ENCODE measurements at places on chromosomes 4 and X.
A peak's percentile ranks its signal among the peaks of the same experiment; 100 is the strongest.

GRCh38 chr4:92235731-92236130 is 68.0 kb upstream of the GRID2 start:
- no peak for DNase-seq

- no peak for DNase-seq
Observed at GRCh38 chr4:172390331-172390730, 577.1 kb downstream of the GALNTL6 start.

- no peak for DNase-seq
Observed at GRCh38 chrX:43835559-43835958, 46.7 kb downstream of the MAOB start.

- DNase-seq, result no peak
Observed at GRCh38 chrX:39750848-39751247, 346.9 kb downstream of the BCOR start.

- DNase-seq, result no peak
Observed at GRCh38 chr4:38067499-38067898, 107.3 kb downstream of the PTTG2 start.

DNA sequence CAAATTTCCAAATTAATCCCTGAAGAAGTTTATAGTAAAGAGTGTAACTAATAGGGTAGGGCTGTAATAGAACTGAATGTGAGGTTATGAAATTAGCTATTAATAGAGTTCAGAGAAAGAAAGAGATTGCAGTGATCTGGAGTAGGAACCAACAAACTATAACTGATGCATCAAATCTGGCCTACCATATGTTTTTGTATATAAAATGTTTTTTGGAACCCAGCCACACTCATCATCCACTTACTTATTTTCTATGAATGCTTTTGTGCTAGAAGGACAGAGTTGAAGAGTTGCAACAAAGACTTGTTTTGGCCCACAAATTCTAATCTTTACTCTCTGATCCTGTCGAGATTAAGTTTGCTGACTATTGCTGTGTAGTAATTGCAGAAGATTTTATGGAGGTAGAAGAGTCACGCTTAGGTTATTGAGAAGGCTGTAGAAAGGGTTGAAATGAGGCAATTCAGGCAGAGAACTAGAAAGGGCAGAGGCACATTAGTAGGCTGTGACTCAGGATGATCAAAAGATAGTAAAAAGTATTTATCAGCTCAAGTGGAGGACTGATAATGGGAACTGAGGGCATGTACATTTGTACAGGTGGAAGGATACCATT is 298.7 kb upstream of the EMCN start:
- no peak for DNase-seq

DNA sequence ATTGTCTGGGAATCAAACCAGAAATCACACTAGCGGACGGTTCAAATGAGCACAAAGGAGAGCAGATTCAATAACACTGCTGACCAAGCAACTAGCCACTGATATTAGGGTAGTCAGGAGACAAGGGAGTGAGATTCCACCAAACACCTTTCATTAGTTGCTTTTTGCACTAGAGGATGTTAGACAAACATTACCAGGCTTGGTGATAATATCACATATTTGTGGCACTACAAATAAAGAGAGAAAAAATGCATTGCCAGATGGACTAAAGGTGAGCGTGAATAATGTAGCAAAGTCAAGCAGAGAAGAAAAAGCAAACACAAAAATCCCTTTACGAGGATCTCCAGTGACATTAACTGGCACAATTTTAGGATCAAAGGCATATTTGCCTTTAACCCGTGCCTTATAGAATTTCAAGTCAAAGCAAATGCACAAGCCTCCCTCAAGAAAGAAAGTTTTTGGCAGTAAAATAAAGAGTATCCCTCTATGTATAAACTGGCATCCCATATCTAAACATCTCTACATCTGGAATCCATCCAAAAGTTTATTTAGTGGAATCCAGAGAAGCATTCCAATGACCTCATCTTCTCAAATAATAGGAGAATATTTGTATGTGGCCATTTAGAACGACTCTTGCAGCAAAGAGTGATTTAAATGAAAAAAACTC is 290.9 kb downstream of the KCTD8 start:
- DNase-seq, result peak; percentile 2

DNA sequence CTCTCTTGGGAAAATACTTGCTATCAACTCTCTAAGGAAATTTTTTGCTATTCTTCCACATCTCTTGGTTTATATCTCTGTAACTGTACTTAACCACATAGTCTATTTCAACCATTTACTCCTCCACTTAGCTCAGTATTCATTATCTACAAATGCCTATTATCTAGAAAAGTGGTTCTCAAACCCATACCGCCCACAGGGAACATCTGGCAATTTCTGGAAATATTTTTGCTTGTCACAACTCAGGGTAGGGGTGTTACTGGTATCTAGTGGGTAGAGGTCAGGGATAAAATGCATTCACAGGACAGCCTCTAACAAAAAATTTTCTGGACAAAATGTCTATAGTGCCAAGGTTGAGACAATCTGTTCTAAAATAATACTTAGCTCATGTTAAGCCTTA is 14.4 kb downstream of the ATRX start:
- DNase-seq, result no peak

DNA sequence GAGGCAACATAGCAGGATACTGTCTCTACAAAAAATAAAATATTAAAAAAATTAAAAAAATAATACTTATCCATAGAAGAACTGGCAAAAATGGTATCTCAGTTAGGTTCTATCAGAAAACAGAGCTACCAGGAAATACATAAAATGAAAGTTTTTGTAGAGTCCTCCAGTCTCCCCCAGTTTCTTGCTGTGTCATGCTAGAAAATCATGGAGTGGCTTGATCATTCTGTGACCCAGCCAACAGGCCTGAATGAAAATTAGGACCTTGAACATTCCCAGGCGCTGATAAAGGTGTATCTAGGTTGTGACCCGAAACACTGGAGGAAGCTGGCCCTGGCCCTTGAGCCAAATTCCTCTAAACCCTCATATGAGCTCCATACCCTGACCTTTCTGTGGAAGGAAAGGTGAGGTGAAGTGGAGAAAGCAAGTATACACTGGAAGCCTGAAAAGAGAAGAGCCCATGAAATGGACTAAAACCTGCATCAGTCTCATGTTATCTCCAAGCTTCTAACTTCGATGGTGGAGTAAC is 652 bp downstream of the SMIM9 start:
- DNase-seq, result no peak

- DNase-seq, result no peak
Observed at GRCh38 chrX:144849141-144849540, 398.2 kb upstream of the SPANXN1 start.

DNA sequence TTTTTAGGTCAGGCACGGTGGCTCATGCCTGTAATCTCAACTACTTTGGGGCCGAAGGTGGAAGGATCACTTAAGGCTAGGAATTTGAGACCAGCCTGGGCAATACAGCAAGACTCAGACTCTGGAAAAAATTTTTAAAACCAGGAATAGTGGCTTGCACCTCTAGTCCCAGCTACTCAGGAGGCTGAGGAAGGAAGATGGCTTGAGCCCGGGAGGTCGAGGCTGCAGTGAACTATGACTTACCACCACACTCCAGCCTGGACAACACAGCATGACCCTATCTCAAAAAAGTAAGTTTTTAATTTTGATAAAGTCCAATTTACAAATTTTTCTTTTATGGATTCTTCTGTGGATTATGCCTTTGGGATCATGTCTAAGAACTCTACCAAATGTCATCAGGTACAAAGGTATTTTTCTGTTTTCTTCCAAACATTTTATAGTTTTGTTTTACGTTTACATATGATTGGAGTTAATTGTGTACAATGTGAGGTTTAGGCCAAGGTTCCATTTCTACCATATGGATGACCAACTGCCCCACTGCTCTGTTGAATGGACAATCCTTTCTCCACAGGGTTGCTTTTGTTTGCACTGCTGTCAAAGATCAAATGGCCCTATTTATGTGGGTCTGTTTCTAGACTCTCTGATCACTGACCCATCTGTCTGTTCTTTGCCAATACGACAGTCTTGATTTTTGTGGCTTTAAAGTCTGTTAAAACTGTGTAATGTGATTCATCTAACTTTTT is 48.2 kb downstream of the CPLX1 start:
- no peak for DNase-seq

DNA sequence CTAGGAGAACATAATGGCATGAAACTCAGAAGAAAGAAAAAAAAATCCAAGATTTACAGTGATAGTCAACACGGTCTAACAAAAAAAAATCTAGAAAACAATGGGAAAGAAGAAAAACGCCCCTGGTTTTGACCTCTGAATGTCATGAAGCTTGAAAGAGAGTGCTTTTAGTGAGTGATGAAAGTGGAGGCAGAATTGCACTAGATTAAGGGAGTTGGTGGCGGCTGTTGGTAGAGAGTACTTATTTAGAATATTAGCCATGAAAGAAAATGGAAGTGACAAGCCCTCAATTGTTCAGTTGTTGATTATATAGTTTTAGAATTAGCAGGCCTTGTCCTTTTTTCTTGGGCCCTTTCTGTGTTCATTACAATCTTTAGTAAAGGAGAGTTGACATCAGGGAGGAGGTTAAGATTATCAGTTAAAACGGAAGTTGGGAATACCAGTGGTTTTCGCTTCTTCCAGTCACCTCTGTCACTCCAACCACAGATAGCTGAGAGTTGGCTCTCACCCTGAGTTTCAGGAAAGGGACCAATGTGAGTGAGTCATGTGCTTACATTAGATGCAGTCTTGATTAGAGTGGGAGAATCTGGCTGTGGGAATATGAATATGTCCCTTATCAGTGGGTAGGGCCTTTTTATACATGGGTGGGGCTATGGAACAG is 29.7 kb downstream of the EREG start:
- no peak for DNase-seq

GRCh38 chr4:3316146-3316545 is 23.3 kb downstream of the RGS12 start:
- no peak for DNase-seq

DNA sequence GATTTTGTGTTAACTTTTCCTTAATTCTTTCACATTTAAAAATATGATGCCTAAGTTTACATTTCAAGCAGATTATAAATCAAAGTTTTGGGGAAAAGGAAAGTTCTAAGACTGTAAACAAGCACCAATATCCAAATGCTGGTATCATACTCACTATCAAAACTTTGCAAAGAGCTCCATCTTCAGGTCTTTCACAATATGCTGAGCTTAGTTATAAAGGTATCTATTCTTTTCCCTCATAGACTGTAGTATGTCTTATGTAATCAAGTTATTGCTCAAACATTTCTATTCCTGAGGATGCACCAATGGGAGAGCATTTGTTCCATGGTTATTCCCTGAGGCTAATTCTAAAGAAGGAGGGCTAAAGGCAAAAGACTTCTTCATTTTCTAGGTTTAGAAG is 207.9 kb upstream of the FAM241A start:
- no peak for DNase-seq

GRCh38 chr4:104641418-104641817 is 146.7 kb upstream of the CXXC4 start:
- no peak for DNase-seq

DNA sequence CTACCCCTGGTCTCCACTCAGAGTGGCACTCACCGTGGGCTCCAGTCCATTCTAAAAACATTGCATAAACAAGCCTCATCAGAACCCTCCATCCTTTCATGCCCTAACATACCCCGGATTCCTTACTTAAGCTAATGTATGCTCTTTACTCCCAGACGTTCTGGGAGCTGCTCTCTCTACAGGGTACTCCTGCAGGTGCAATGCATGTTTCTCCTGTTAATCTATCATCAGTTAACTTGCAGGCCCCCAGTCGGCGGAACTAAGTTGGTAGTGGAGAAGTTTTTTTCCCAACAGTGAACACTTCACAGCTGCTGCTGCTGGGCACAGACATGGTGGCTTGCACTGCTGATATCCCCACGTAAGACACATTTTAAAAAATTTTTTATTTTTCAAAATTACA is 161.6 kb upstream of the FAT1 start:
- DNase-seq, result no peak

DNA sequence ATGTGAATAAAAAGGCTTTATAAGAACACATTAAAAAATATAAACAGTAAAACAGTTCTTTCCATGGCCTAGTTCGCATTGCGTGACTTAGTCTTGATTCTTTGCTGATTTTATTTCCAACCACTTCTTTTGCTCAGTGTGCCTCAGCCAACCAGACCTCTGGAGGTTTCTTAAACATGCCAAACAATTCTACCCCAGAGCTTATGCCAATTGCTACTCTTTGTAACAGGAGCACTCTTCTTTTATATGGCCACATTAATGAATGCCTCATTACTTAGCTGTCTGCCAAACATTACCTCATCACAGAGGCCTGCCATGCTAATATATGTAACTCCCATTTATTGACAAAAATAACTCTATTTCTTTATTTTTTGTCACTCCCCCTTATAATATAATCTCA is 202.3 kb downstream of the NDST4 start:
- no peak for DNase-seq

DNA sequence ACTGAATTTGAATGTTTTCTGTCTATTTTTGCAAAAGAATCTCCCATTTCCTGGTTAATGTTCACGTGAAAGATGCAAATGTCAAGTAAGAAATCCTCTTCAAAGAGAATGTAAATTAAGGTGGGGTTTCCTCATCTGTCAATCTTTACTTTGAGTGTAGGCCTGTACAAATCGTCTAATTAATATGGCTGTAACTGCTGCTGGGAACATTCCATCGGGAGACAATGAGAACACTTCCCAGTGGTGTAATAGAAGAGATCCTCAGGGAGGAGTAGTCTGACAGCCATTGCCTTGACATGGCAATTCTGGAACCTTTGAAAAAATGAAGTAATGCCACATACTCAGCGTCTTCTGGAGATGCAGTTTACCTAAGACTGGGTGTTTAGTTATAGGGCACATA is 3.7 kb downstream of the EREG start:
- no peak for DNase-seq

DNA sequence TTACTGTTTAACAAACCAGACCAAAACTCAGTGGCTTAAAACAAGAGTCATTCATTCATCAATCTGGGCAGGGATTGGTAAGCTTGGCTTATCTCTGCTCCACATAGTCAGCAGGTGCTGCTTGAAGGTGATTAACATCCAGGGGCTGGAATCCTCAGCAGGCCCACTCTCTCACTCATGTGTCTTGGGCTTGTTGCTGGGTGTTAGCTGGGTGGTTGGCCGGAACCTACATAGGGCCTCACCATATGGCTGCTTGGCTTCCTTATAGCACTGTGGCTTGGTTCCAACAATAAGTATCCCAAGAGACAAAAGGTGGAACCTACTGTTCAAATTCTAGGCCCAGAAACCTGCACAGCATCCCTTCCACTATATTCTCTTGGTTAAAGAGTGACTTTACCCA is 125.0 kb downstream of the RASGEF1B start:
- DNase-seq, result no peak

GRCh38 chr4:61248705-61249104 is 48.6 kb downstream of the ADGRL3 start:
- no peak for DNase-seq
